Glomerular endothelial cell (primary cell): ENCODE measurements at places on chromosomes 13 and 19.

DNA sequence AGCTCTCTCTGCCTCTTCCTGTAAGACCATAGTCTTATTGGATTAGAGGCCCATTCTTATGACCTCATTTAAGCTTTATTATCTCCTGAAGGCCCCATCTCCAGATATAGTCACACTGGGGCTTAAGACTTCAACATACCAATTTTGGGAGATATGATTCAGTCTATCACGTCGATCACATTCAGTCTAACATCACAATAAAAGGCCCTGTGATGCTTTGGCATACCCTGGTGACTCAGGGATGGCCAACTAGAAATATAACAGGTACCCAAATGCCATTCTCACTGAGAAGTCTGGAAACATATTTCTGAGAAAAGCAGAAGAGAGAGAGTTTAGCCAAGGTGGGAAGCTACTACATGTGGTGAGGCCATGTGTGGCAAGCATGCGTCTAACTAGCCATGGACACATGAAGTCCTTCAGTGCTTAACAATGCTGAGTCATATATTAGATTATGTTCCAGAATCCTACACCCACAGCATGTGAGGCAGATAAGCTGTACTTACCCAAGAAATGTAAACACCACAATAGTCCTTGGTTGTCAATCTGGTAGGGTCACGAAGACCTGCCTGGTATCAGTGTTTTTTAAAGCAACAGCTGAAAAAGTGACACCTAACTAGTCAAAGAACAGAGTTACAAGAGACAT lies 485.1 kb downstream of the FOXO1 start:
- DNase-seq, result no peak

- DNase-seq, result no peak
These were observed 95.5 kb downstream of the OXGR1 start for GRCh38 chr13:96898646-96899254.

DNA sequence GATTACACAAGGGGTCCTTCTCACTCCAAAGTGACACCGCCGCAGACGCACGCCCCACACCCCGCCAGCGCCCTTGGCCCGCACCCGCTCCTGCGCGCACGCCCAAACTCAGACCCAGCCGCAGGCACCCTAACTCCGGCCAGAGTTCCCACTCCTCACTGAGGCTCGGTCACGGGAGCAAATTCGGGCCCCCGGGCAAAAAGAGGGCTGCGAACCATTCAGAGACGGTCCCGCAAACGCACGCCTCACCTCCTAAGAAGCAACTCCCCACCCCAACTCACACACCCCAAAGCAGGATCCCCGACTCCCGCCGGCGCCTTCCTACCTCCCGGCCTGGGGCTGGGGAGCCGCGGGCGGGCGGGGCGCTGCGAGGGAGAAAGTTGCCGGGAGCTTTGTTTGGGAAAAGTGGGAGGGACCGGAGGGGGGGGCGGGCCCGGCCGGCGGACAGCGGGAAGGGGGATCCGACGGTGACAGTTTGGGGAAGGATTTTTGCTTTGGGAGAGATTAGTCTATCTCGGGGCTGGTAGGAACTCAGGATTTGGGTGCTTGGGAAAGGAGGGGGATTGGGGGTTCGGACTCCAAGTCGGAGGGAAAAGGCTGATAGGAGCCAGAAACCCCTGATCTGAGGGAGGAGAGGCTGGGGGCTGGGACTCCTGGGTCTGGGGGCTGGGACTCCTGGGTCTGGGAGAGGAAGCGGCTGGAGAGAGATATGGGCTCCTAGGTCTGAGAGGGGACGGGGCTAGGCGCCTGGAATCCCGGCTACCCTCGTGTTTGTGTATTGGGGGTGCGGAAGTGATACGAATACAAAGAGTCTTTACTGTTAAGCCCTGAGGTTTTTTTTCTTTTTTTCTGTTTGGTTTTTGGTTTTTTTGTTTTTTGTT lies at the start of gene TEAD2:
Gene TEAD2, minus strand, starts transcription at position 369 of the 881 bp plus-strand sequence. CDS start 2,341 bp downstream, outside the sequence.
- no peak for DNase-seq

- no peak for DNase-seq
These were observed 38.2 kb upstream of the KPNA3 start for GRCh38 chr13:49830721-49831120.

DNA sequence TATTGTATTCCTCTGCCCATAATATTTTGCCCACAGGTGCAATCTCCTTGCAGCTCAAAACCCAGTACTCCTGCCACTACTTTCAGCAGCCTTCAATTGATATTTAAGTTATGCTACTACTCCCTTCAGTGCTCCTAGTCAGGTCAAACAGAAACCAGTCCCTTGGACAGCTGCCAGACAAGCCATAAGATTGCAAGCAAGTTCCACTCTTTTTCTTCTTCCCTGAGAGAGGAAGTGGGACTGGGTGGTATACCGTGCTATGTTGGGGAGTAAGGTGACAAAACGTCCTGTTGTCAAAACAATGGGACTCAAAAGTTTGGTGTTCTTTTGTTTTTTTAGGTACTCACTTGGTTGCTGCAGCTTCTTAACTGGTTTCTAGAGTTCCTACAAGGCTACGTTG lies 63.1 kb upstream of the FRY start:
- DNase-seq, result no peak

- no peak for DNase-seq
These were observed 36.7 kb downstream of the MBNL2 start for GRCh38 chr13:97258801-97259200.

- no peak for DNase-seq
These were observed at the start of gene ADAMTS10 for GRCh38 chr19:8610041-8610935. Gene ADAMTS10, minus strand, starts transcription at chr19:8610715. Its CDS starts 5,005 bp downstream, at chr19:8605710.

DNA sequence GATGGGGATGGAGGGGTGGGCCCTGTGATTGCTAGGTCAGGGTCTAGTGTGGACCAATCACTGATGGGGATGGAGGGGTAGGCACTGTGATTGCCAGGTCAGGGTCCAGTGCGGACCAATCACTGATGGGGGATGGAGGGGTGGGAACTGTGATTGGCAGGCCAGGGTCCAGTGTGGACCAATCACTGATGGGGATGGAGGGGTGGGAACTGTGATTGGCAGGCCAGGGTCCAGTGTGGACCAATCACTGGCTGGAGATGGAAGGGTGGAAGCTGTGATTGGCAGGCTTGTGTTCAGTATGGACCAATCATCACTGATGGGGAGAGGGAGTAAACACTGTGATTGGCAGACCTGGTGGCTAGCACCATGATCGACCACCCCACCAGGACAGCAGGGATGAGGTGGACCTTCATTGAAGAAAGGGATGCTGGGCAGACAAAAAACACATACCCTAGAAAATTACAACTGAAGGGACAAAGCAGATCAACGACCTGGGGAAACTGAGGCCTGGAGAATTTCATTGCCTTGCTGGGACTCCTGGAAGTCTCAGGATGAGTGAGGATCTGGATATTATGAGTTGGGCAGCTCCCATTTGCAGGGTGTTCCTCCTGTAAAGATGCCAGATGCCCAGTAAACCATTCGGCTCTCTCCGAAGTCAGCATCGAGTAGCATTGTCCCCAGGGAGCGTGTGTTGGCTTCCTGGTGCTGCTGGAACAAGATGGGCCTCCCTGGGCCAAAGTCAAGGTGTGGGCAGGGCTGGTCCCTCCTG lies 15.5 kb downstream of the TMPRSS9 start:
- no peak for DNase-seq

DNA sequence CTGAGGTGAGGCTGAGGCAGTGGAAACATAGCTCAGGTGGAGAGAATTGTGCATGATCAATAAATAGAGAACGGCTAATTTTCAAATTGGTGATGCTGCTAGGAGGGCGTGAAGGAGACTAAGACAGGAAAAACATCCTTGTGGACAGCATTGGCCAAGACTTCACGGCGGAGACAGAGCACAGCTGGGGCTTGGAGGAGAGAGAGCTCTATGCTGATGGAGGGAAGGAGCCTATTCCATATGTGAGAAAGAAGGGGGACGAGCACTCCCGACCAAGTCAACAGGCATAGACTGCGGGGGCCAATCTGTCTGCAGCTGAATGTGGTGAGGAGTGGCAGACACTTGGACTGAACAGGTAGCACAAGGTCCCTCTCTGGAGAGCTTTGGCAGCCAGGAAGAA lies 14.8 kb upstream of the SPATA13 start:
- no peak for DNase-seq

DNA sequence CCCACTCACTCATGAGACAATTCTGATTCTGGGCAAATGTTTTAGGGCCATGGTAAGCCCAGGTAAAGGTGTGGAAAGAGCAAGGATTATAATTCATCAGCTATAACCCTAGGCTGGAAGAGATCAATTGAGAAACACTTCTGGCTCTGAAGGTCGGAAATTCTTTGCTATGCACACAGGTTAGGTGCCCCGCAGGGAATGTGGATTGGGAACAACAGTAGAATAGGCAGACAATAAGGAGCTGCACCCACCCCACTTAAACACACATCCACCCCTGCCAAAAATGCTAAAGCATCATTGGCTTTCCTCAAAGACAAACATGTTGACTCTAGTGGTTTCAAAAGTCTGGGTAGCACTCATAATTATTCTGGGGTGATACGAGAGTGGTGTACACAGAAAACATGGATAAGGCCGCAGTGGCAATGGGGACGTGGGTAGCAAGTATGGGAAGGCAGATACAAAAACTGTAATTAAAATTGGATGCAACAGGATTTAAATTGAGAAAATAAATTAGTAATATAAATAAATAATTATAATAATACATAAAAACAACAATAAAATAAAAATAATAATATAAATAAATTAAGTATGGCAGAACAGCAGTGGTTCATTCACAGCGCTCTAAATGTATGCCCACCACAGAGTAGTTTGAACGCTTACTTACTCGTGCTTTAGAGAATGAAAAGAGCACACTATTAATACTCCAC lies 8.6 kb downstream of the EFNB2 start:
- no peak for DNase-seq

DNA sequence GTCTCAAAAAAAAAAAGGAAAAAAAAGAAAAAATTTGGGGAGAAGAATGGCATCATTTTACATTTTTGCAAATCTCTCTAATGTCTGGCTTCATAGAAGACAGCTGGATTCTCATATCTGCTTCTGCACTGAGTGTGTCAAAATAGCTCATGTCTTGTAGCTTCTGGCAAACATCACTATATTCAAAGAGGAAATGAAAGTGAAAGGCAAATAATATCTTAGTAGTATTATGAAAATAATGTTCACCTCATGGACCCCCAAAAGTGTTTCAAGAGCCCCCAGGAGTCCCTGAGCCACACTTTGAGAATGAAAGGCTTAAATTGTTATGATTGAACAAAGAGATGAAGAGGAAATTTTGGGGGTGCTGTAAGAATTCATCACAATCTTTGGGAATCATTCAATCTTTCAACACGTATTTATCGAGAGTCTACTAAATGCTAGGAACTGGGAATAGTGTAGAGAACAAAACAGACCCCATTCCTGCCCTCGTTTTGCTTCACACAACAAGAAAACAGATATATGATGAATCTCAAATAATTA lies 1.2 kb upstream of the SLC6A16 start:
- no peak for DNase-seq

DNA sequence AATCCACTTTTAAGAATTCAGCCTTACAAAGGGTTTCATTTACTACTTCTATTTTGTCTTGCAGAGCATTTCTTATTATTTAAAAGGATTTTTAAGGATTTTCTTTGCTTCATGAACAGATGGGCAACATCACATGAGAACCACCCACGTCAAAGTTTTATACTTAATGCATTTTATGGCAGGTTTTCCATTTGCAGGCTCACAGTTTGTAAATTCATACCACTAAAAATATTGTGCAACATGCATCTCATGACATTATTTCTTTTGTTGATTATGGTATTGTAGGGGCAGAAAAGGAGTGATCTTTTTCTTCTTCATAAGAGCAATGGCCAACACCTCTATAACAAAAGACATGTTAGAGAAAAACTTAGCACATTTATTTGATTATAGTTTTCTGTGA lies 554.0 kb upstream of the SPRY2 start:
- DNase-seq, result no peak

DNA sequence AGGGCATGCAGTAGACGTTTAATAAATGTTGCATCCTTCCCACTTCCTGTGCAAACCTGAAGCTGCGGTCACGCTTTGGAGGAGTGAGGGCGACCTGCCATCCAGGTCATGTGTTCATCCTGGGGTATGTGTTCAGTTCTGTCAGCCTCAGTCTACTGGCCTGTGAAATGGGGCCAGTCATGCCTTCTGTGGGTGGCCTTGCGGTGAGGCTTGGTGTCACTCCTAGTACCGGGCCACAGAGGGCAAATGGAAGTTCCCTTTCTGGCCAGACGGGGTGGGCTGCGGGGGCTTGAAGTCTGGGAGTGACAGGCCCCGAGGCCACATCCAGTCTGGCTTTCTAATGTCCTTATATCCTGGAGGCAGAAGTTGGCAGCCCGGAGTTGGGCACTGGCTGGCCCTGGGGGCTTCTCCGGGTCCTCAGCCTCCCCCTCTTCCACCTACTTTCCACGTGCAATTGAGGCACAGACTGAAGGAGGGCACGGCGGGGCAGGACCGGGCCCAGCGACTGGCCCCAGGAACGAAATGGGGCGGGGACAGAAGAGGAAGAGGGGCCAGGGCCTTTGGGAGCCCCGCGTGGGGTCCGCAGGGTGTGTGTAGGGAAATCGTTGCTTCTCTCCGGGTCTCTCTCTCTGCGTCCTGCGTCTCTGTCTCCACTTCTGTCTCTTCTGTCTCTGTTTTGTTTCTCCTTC lies 11.1 kb downstream of the PDE4A start:
- DNase-seq, result no peak

DNA sequence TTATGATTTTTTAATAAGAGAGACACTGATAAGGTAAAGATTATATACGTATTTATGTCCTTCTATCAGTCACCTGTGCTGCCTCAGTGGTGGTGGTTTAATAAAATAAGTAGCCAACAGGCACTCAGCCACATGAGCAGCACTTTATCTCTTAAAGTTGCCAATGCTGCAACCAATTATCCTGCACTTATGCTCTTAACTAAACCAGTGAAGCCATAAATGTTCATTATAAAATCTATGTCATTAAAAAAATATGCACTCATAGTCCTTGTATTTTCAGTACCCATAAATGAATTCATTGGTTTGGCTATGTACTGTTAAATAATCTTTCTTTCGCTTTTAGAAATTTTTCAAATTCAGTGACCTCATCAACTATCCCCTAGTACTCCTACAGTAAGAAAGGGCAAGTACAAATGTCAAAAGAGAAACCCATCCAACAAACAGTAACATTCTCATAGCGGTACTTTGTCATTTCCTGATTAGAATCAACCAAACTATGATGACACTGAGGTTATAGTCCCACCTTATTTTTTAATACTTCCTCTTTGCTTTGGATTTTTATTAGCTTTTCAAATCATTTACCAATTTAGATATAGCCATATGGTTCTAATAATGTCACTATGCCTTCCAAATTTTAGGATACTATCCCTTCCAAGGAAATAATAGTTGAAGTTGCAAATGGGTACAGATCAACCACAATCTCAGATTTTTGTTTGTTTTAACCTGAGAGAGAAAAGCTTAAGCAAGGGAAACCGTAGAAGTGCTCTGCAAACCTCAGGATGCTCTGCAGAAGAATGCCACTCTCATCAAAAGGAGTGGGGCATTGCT lies 190.9 kb downstream of the KLF12 start:
- DNase-seq, result no peak

- DNase-seq, result no peak
These were observed 87.4 kb upstream of the UFM1 start for GRCh38 chr13:38262211-38262610.

- no peak for DNase-seq
These were observed 273.7 kb downstream of the DIAPH3 start for GRCh38 chr13:59890054-59890453.
